ENCODE measurements at places on chromosomes 5 and 9.

- DNase-seq = no peak
- H3K4me3 ChIP-seq = no peak overlapping the region
- peaks cover 10% of the 10 kb centered on the region for H3K36me3 ChIP-seq
- no peaks in the 10 kb centered on the region for H3K27me3 ChIP-seq
- no peaks in the 10 kb centered on the region for H3K4me1 ChIP-seq
Measured at GRCh38 chr5:76723906-76724305, 8.0 kb downstream of the F2R start.

- no peak for DNase-seq
- no peaks in the 10 kb centered on the region for H3K36me3 ChIP-seq
- no peak overlapping the region for H3K27ac ChIP-seq
- no peak overlapping the region for H3K4me3 ChIP-seq
- no peaks in the 10 kb centered on the region for H3K27me3 ChIP-seq
Measured at GRCh38 chr5:96883871-96884270, 7.6 kb downstream of the ERAP2 start.

GRCh38 chr5:109688630-109688969, 1.1 kb upstream of the MAN2A1 start:
- peak overlapping the region; percentile 100 for H3K27ac ChIP-seq
- peaks cover 28% of the 10 kb centered on the region for H3K4me1 ChIP-seq
- peak overlapping the region; percentile 95 for H3K4me3 ChIP-seq
- peaks cover 4% of the 10 kb centered on the region for H3K36me3 ChIP-seq

GRCh38 chr5:91212714-91213092, 170.4 kb downstream of the ARRDC3 start:
- no peaks in the 10 kb centered on the region for H3K27me3 ChIP-seq
- no peak for DNase-seq
- H3K4me1 ChIP-seq = no peaks in the 10 kb centered on the region
- no peaks in the 10 kb centered on the region for H3K36me3 ChIP-seq

- no peak for DNase-seq
- H3K27ac ChIP-seq = no peak overlapping the region
- H3K4me3 ChIP-seq = no peak overlapping the region
- H3K27me3 ChIP-seq = no peaks in the 10 kb centered on the region
- no peaks in the 10 kb centered on the region for H3K36me3 ChIP-seq
Measured at GRCh38 chr5:120767178-120767820, 303.2 kb downstream of the PRR16 start.
